Nucleus accumbens (tissue), 56 donors: ENCODE measurements at places on chromosomes 16 and 17.

- DNase-seq = no peak
These were observed 1.3 kb upstream of the CCDC92B start for GRCh38 chr17:2750721-2751120.

DNA sequence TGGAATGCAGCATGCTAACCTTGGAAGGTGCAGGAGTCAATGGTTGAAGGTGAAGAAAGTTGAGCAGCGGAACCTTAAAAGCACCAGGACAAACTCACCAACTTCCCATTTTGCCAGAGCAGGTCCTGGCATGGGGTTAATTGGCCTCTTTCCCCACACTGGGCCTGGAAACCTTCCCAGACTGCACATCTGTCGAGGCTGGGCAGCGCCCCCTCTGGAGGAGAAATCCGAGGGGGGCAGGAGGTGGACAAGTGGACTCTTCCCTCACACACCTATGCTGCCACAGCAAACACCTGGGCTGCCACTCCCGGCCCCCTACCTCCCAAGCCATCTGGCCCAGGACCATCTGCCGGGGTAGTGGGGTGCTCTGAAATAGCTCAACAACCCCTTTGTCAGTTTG, 232.4 kb downstream of the CBLN1 start:
- peak; percentile 58 for DNase-seq

- no peak for DNase-seq
These were observed 53.0 kb upstream of the DNAJA2 start for GRCh38 chr16:47026492-47026891.

GRCh38 chr17:50426814-50427787, 1.1 kb downstream of the ACSF2 start:
- no peak for DNase-seq

DNA sequence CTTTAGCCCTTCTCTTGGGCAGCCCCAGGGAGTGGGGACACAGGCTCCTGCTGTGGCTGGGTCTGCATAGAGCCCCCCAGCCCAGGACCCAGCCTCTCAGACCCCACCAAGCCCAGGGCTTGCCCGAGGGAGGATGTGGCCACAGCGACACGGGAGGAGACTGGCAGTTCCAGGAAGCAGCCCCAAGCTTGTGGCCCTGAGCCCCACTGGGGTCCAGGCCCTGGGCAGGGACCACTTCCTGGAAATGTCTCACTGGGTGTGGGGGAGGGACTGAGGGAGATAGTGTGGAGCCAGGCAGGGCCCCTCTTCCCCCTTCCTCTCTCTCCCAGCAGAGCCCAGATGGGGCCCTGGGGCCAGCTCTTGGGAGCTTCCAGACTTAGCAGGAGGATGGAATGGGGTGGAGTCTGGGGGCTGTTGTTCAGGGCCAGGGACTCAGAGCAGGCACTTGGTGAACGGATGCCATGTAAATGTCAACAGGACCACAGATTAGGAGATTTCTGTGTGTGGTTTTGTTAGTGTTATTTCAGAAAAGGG, 35.3 kb downstream of the ADGRG5 start:
- no peak for DNase-seq

GRCh38 chr17:47700471-47701449, 6.8 kb downstream of the TBKBP1 start:
- no peak for DNase-seq

DNA sequence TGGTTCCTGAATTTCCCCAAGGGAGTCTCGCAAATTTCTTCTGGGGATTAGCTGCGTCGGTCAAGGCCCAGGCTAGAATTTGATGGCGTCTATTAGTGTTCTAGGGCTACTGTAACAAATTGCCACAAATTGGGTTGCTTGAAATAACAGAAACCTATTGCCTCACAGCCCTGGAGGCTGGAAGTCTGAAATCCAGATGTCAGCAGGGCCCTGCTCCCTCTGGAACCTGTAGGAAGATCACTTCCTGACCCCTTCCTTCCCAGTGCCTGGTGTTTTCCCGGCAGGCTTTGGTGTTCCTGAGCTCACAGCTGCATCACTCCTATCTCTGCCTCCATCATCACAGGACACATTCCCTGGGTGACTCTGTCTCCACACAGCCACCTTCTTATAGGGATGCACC, 24.4 kb downstream of the DHRS7C start:
- DNase-seq = no peak

DNA sequence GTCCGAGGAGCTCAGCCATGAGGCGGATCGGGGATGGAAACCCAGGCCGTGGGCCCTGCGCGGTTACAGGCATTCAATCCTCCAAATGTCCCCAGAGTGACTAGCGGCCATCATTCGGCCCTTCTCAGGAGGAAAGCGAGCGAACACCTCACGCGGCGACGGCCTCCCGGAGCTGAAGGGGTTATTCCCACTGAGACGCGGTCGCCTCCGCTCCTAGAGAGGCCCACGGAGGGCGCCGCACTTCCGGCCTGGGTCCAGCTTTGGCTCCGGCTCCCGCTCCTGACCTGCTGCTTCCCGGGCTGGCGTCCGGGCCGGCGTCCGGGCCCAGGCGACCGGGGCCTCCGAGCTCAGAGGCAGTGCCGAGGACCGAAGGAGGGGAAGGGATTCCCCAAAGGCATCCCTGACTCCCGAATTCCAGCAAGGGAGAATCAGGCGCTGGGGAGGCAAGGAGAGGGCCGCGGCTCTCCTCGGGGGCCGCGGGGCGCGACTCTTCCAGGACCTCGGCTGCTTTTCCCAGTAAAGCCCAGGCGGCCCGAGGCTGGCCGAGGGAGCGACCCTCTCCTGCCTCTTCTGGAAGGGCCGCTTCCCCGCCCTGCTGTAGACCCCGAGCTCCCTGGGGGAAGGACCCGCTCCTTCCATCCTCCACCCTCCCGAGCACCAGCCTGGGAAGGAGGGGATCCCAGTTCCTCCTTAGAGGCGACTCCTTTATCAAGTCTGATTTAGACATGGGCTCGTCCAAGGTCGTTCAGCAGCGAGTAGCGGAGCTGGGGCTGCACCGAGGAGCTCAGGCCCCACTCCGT, 18.6 kb upstream of the ZNF629 start:
- DNase-seq = peak; percentile 43

DNA sequence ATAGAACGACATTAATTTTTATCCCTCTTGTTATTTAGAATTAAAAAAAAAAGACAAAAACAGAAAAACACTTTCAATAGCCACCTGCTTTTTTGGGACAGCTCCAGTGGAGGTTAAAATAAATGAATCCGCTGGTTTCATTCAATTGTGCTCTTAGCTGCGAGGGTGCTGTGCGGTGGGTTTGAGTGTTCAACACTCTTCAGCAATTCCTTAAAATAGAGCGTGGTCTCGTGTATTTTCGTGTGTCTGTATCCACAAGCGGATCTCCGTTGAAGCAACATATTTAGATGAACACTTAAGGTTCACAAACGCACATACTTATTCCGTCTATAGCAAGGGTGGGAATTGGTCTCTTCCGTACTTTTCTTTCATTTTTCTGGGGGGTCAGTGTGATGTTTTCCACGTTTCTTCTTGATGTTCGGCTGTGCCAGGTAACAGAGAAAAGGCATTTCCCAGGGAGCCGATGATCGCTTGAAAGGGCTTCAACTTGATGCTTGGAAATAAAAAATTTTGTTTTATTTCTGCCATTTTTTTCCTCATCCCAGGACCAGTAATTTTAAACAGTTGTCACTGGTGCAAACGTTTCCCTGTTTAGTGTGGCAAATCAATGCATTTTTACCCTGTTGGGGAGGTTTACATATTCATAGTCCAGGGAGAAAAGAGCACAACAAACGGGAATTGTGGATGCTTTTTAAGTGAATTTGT, 297.9 kb downstream of the IRF8 start:
- no peak for DNase-seq

- no peak for DNase-seq
These were observed 13.1 kb downstream of the MKS1 start for GRCh38 chr17:58205936-58206335.

GRCh38 chr17:73257516-73257915, 4.2 kb downstream of the CPSF4L start:
- no peak for DNase-seq

DNA sequence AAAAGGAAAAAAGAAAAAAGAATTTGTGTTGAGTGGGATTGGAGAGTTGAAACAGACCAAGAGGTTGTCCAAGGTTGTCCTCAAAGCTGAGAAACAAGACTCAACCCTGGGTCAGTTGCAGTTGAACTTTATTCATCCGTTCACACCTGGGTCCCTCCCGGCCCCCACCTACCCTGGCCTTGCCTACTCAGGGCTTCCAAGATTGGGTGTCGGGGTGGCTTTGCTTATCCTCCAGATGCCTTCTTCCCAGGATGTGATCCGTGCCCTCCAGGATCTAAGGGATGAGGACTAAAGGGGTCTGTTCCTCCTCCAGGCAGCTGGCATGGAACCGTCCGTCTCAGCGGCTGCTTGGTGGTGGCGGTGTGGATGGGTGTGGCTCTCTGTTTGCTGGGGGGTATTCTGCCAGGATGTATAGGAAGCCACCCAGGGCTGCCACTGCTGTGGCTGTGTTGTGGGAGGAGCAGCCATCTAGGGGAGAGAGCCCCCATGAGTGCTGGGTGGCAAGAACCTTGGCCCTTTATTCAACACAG, 10.3 kb upstream of the NAGPA start:
- no peak for DNase-seq

DNA sequence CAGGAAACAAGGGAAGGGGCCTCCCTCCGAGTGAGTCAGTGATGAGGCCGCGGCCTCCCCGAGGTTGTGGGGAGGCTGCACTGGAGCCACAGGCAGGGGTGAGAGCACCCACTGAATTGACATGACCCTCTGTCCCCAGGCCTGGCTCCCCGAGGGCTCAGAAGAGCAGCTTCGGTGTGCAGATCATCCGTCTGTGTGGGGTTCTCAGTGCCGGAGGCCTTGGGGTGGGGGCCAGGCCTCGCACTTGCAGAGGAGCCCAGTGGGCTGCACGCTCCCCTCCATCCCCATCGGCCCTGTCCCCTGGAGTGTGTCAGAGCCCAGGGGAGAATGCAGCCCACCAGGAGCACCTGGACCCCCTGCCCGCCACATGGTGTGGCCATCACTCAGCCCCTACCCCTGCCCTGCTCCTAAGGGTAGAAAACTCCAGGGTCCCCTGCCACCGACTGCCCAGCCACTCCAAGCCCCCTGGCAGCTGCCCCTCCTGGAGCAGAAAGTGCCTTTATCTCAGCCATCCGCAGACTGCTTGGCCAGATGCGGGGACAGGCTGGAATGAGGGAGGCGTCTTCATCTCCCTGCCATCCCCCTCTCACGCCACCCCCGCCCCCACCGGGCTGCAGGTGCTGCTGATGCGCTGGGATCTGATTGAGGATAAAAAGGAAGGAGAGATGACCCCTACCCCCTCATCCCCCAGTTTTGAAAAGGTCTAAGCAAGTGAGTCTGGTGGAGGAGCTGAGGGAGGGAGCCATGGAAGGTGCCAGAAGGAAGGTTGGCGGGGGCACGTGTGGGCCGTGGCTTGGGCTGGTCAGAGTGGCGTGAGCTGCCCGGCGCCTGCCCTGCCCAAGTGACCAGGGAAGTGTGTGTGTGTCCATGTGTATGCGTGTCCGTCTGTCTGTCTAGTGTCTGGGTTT, 358.3 kb downstream of the SEC14L1 start:
- DNase-seq = no peak

GRCh38 chr17:14779241-14779640, 478.4 kb downstream of the HS3ST3B1 start:
- no peak for DNase-seq

DNA sequence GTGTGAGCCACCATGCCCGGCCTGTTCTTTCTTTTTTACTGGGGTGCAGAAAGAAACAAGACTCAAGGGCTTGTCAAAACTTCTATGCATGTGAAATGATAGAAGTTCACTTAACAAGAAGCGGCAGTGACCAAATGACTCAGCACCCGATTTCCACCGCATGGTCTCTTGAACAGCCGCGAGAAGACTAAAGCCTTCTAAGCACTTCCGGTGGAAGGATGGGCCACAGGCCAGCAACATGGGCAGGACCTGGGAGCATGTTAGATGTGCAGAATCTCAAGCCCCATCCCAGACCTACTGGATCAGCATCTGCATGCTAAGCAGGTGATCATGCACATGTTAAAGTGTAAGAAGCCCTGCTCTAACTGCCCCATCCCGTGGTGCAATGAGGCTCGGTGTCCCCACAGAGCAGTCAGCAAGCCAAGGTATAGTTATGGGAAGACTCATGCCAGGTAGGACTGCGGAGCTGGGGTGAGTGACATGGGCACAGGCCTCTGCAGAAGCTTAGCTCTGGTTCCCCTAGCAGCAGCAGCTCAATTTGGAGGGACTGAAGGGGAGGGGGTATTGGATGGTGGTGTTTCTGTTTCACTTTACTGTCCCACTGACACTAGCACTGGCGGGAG, 88.5 kb upstream of the HNF1B start:
- no peak for DNase-seq

DNA sequence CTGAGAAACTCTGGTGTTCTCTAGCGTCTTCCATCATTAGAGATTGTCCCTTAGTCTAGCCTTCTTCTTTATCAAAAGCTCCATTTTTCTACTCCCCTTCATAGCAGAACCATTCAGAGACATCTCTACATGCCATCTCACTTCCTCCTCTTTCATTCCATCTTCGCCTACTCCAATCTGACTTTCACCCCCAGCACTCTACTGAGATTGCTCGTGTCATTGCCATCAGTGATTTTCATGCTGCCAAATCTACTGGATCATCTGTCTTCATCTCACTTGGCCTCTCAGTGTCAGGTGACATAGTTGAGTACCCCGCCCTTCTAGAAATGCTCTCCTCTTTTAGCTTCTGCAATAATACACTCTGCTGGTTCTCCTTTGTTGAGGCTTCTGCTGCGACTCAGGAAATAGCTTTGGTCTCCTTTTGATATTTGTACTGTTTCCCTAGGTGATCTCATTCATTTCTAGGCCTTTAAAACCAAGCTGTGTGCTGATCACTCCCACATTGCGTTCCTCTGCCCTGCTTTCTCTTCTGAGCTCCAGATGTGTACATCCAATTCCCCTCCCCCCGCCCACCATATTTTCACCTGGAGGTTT, 119.1 kb downstream of the FTO start:
- no peak for DNase-seq

- DNase-seq = no peak
These were observed 306.3 kb upstream of the HSBP1 start for GRCh38 chr16:83501481-83501880.

DNA sequence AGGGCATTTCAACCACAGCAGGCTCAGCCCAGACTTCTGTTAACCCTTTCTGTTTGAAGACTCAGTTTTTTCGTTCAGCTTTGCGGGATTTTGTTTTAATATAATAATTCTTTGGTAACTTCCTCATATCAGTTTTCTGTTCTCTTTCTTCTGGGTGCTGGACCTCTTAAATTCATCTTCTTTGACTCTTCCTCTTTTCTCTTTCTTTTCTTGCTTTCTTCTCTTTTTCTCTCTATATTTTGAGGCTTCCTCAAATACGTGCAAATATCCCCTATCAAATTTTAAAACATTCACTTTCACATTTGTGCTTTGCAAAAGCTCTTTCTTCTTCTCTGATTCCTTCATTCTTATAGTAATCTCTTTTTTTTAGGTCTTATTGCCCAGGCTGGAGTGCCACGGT, 136.3 kb downstream of the HS3ST3B1 start:
- no peak for DNase-seq

GRCh38 chr17:70478902-70479301, 309.6 kb downstream of the KCNJ2 start:
- DNase-seq = no peak

DNA sequence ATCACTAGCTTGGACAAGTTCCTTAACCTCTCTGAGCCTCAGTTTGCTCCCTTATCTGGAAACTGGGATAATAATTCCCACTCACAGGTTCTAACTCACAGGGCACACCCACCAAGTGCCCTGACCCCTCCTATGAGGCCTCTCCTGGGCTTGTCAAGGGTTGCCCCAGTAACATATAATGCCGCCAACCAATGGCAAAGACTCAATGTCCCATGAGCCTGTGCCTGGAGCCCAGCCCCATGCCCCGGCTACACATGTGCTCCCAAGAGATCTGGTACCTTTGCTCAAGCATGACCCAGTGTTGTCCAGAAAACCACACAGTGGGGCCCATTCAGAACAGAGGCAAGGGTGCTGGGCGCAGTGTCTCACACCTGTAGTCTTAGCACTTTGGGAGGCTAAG, 8.5 kb upstream of the FBXL19 start:
- DNase-seq = no peak
